ENCODE measurements at places on chromosomes 6 and 20.

DNA sequence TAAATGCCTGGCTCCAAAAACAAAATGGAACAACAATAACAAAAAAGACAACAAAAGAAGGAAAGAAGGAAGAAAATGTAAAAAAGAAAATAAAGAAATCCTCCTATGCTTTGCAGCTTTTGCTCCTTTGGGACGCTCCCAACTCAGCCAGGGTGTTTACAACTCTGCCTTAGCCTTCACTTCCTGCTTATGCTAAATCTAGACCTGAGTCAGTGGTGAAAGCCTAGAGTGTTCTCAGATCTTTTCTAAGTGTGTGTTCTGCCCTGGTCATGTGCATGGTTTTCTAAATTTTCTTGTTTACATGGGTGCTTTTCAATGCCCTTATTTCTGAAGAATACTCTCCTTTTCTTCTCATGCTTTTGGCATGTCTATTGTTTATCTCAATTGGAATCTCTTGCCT, 19.5 kb upstream of the GRM1 start:
- DNase-seq: no peak

- peak; percentile 5 for DNase-seq
Observed at GRCh38 chr6:127972815-127973214, 72.0 kb upstream of the THEMIS start.

DNA sequence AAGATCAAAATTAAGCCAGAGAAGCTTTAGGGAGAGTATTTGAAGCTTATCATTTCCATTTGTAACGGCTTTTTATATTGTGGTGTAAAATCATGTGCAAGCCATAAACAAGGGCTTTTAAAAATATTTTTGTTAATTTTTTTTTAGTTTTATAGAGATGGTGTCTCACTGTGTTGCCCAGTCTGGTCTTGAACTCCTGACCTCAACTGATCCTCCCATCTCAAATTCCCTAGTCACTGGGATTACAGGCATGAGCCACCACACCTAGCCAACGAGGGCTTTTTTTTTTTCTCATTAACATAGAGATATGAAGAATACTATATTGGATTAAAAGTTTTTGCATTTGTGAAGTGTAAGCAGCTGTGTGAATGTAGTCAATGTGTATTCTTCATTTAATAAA, 29.1 kb downstream of the CDKAL1 start:
- DNase-seq: no peak

DNA sequence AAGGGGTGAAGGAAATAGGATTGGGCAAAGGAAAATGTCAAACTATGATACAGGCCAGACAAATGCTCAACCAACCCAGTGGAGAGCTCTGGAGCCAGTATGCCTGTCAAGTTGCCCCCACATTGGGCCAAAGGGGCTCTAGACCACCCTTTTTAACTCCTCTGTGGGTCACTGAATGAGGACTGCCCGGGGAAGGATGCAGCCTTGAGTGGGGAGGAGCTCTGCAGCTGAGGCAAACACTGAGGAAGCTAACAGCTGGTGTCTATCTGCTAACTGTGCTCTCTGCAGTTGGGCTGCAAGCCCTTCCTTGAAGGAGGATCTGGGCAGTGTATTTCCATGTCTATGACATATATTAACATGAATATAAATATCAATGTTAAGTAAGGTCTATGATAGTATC, 98.4 kb upstream of the PRSS16 start:
- no peak for DNase-seq

GRCh38 chr6:17998442-17998841, 11.0 kb upstream of the KIF13A start:
- no peak for DNase-seq

DNA sequence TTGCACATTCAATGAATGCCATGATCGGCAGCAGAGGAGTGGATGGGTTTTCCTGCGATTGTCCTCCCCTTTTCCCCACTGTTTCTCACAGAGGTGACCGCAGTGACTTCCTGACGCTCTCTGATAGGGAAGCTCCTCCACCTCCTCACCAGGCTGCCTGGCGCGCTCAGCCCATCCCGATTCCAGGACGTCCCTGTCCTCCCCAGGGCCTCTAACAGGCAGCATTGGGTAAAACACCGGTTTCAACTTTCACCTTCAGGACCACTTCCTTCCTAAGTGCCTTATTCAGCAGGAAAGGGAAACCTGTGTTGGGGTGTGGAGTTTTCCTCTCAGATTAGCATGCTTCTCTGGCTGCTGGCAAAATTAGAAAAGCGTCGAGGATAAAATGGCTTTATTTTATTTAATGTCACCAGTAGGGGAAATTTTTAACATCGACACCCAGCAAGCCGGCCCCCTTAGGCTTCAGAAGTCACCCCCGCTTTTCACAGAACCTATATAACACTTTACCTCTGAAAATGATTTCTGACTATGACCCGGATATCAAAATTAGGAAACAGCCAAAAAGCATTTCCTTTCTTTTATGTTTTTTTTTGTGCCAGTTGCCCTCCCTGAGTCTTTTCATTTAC, 570.4 kb upstream of the GJE1 start:
- DNase-seq: no peak

GRCh38 chr20:63574156-63574828, at the start of gene HELZ2:
Gene HELZ2 (minus strand): TSS chr20:63574239. CDS start chr20:63572385, 1,854 bp downstream.
- peak; percentile 40 for DNase-seq

DNA sequence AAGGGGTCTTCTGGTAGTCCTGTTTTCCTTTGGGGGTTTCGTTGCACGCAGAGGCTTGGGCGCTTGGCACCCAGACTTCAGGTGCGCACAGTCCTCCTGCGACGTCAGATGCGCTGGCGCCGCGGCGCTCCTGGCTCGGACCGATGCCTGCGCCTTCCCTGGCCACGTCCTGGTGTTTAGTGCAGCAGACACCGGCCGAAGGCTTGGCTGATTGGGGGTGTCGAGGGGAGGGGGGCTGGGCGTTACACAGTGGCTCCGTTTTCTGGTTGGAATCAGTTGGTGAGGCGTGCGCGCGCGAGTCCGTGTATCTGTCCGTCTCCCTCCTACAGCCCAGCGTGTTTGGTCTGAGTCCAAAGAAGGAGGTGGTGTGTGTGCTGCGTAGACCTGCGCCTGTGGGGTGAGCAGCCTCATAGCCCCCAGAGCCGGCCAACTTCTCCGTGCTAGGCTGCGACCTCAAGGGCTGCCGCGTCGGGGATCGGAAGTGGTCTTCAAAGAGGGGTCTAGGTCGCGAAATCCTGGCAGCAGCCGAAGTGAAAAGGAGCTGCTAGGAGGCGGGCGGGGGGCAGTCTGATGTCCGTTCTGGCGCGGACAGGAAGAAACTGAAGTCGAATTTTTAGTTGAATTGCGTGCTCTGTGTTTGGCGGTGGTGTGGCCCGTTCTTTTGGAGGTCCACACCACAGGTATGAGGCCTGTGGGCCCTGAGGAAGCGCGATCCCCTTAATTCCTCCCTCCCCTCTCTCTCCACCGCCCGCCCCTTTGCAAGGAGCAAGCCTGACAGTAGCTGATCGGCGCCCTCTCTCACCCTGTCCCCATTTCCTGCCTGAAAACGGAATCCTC, 1.5 kb downstream of the SYNDIG1 start:
- DNase-seq: no peak

GRCh38 chr6:132412656-132413498, 11.6 kb upstream of the MOXD1 start:
- no peak for DNase-seq

- no peak for DNase-seq
Observed at GRCh38 chr6:84462698-84463097, 235.3 kb upstream of the CEP162 start.

- no peak for DNase-seq
Observed at GRCh38 chr6:52981222-52981900, 13.7 kb downstream of the GSTA4 start.

Measured in stimulated activated CD4-positive, alpha-beta T cell treated with anti-CD3 and anti-CD28 coated beads, Interleukin-1b, Interleukin-23, amount 100 ng/mL, for 4 hours (primary cell).